ENCODE measurements at places on chromosomes 3 and 15.

GRCh38 chr3:37896827-37897226 is 35.1 kb downstream of the CTDSPL start:
- no peak for DNase-seq

GRCh38 chr3:105388176-105388575 is 21.5 kb downstream of the ALCAM start:
- DNase-seq, result no peak

- DNase-seq, result no peak
Observed at GRCh38 chr3:40713795-40714194, 189.0 kb downstream of the ZNF621 start.

- DNase-seq, result no peak
Observed at GRCh38 chr3:84946240-84946639, 12.5 kb upstream of the CADM2 start.

DNA sequence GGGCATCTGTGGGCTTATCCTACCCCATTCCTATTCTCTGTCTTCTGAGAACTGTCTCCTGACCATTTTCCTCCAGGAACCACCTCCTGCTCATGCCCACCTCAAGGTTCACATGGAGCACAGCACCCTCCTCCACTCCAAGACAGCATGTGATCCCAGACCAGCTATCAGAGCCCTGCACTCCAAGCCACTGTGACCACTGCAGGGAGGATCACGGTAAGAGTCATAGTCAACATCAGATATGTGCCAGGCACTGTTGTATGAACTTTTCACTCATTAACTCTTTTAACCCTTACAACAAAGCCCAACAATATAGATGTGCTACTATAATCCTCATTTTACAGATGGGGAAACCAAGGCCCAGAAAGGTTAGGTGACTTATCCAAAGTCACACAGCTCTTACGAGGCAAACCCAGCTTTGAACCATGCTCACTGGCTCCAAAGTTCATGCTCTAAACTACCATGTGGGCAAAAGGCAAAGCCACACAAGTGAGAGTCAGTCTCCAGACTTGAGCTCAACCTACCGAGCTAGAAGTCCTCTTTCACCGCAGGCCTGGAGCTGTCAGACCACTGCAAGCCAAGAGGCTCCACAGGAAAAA is 115.1 kb upstream of the IQSEC1 start:
- no peak for DNase-seq

DNA sequence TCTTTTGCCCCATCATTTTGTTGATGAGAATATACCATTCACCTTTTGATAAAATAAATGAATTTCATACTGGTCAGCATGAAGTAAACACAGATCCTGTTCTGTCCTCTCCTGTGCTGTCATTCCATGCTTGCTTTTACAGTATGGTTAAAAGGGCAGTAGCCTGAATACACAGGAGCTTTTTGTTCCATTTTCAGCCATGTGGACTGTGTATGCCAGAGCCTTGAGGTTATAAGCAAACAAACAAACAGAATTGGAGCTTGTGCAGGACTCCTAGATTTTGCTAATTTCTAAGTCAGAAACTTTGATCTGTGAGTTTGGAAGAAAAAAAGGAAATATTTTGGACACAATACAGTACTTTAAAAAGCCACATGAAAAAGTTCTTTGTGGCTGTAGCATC is 91.9 kb downstream of the LRRC28 start:
- no peak for DNase-seq

GRCh38 chr15:32881528-32881927 is 163.7 kb downstream of the GREM1 start:
- DNase-seq, result no peak

GRCh38 chr15:27665002-27665401 is 434.1 kb downstream of the OCA2 start:
- DNase-seq, result no peak

DNA sequence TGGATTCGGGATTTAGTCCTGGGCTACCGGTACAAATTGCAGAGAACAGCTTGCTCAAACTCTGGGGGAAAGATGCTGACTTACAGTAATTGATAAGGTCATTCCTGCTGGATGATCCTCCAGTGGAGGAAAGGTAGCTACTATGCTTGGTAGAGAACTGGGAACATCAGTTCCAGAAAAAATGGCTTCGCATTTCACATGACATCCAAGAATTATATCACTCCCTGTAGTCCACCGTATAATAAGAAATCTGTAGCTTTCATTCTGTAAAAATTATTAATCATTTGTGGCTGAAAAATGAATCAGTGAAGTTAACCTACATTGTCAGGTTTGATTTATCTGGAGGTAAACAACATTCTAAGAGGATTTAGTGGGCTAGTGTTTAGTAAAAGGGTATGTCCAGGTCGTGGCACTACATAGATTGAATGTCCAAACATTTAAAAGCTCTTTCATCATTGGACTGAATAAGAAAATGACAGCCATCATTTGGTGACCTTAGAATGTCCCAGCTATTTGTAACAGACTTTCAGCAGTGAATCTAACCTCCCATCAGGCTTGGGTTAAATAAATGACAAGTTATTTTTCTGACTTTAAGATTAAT is 203.2 kb upstream of the TMCO5A start:
- DNase-seq, result no peak

- DNase-seq, result no peak
Observed at GRCh38 chr15:79653533-79653932, 221.4 kb downstream of the MINAR1 start.

GRCh38 chr15:41969851-41970431 is 2.4 kb downstream of the EHD4 start:
- no peak for DNase-seq

DNA sequence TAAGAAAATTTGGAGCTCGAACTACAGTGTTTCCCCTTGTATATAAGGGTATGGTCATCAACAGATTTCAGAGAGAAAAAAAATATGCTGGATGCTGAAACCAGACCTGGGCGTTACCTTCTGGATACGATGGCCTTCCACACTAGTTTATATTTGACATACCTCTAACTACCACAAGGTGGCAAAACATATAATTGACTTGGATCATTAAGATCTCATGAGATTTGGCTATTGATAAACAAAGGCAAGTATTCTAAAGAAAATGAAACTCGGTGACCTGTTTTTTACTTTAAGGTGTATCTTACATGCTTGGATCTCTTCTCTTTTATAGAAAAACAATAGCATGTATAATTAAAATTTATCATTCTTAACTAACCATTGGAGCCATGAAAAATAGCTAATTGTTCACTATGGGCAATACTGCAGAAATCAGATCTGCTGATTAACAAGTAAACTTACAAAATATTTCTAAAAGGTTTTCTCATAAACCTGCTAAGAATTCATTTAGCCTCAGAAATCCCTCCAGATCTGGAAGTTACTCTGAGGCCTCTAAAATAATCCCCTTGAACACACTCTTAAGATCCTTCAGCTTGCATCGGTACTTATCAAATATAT is 300.6 kb upstream of the KCNH8 start:
- no peak for DNase-seq

- DNase-seq, result no peak
Observed at GRCh38 chr15:47903368-47903767, 186.1 kb downstream of the SEMA6D start.

Data from omental fat pad (tissue), 4 donors.